ENCODE measurements at places on chromosomes 7 and 10.

DNA sequence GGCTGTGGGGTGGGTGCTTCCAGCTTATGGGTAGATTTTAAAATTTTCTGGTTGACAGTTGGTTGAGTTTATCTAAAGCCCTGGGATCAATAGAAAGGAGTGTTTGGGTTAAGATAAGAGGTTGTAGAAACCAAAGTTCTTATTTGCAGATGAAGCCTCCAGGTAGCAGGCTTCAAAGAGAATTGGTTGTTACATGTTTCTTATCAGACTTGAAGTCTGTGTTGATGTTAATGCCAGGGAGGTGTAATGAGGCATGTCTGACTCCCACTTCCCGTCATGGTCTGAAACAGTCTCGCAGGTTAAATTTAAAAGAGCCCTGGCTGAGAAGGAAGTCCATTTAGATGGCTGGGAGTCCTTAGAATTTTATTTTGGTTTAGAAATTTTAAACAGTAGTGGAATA lies 165.2 kb upstream of the TMEM72 start:
- DNase-seq: no peak

- peak; percentile 41 for DNase-seq
Observed at GRCh38 chr7:71613313-71613712, 481.4 kb downstream of the GALNT17 start.

DNA sequence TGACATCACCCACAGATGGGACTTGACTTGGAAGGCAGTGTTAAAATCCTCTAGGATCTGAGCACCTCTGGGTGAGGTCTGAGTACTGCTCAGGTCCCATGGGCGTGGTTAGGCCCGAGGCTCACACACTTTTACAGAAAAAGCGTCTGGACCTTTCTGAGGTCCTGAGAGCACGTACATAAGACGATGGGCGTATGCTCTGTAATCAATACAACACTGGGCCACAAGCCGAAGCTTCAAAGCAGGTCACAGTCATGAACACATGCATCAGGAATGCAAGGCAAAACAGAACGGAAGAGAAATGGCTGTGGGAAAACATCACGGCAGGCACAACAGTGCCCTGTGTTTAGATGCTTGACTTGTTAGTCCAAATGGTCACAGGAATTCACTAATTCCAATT lies 112.2 kb downstream of the LARP4B start:
- peak; percentile 78 for DNase-seq

GRCh38 chr10:30791197-30791611 lies 161.7 kb upstream of the LYZL2 start:
- no peak for DNase-seq

GRCh38 chr7:2956526-2957368 lies 86.9 kb downstream of the CARD11 start:
- peak; percentile 58 for DNase-seq

DNA sequence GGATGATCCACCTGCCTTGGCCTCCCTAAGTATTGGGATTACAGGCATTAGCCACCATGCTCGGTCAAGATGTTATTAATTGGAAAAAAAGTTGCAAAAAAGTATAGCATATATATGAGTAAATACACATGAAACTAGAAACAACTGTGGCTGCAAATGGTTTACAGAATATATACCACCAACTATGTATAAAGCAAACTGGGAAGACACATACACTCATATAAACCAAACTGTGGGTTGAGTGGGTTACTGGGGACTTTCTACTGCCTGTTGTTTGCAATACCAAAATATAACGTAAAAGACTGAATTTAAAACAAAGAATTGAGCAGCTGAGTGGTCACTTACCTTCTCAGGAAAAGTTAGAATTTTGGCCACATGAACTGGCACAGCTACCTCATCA lies 8.1 kb downstream of the POLR3A start:
- no peak for DNase-seq

Measured in astrocyte (in vitro differentiated cells and primary cell).